ENCODE measurements at places on chromosomes 16 and 17. TPM values are rescaled to one million over a fixed set of nuclear protein-coding genes. Genes with fewer than 3 reads are reported as not detected.

The APOH gene
- total RNA-seq = not detected

The NXN gene
- total RNA-seq = 0.33 TPM

The PYY gene
- total RNA-seq = not detected

DNA sequence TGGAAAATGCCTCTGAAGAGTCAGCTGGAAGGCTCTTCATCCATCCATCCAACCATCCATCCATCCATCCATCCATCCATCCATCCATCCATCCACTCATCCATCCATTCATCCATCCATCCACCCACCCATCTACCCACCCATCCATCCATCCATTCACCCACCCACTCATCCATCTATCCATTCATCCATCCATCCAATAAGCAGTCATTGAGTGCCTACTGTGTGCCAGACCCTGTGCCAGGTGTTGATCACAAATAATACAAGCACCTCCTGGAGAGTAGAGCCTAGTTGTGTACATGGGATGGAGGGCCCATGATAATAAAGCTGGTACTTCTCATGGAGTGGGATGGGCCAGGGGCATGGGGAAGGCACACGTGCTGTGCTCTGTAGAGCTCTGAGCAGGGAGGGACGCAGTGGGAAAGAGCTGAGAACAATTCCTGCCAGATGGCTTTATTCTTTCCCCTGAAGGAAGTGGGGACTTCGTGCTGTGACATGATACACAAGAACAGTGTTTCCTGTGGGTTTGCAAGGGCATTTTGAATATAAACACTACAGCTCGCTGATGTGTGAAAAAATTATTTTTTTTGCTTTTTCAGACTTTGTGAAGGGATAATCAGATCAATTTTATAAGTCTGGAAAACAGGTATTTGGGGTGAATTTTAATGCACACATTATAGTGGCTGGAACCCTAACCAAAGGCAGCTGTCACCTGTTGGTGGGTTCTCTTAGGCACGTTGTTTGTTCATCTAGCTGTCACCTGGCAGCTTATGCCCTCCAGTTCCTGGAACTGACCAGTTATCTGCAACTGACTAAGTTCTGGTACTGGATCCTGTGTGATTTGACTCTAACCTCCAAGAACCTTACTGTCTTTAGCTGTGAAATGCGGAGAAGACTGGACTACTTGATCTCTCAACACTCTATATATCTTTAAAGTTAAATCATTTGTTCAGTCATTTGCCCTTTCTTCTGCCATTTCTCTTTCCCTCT lies 61.3 kb downstream of the PRKCB start:
- no peak overlapping the region for H3K27ac ChIP-seq
- H3K27me3 ChIP-seq = no peaks in the 10 kb centered on the region
- H3K4me3 ChIP-seq = no peak overlapping the region
- H3K4me1 ChIP-seq = peaks cover 51% of the 10 kb centered on the region
- no peak for DNase-seq

- H3K4me1 ChIP-seq = peaks cover 37% of the 10 kb centered on the region
- no peaks in the 10 kb centered on the region for H3K27me3 ChIP-seq
- no peak for DNase-seq
- no peak overlapping the region for H3K4me3 ChIP-seq
Observed at GRCh38 chr17:50922107-50922506, 56.0 kb upstream of the TOB1 start.

DNA sequence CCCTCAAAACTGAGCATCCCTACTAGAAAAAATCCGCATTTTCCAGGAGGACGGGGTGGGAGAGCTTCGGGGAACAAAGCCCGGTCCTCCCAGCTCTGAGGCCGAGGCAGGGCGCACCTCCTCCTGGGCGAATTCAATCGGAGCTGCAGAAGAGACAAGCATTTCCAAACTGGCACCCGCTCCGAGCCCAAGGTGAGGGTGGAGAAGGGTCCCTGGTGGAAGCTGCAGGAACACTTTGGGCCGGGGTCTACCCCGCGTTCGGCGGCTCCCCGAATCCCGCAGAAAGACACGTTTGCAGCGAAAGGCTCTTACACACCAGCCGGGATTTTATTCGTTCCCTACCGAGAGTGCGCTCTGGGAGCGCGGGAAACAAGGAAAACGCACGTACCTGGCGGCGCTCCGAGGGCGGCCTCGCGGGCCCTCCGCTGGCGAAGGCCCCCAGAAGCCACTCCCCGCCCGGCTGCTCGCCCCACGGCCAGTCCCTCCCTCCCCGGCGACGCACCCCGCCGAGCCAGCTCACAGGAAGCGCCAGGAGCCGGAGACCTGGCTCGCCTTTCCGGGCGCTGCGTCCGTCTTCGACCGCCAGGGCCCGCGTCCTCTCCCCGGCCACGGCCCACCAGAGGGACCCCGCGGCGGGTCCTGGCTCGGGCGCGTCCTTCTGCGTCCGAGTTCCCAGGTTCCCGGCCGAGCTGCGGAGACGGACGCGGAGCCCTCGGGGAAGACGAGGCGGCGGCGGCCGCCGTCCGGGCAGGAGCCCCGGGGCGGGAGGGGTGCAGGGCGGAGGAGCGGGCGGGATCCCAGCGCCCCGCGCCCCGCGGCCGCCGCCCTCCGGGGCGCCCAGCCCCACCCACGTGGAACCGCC lies 49.8 kb upstream of the BAHCC1 start:
- H3K27me3 ChIP-seq = peaks cover 38% of the 10 kb centered on the region
- H3K36me3 ChIP-seq = no peaks in the 10 kb centered on the region
- peaks cover 23% of the 10 kb centered on the region for H3K4me1 ChIP-seq
- H3K27ac ChIP-seq = no peak overlapping the region

GRCh38 chr16:60166111-60166510 lies 1432.0 kb upstream of the GOT2 start:
- H3K4me1 ChIP-seq = no peaks in the 10 kb centered on the region
- H3K27me3 ChIP-seq = no peaks in the 10 kb centered on the region
- DNase-seq = no peak
- no peak overlapping the region for H3K27ac ChIP-seq
- no peak overlapping the region for H3K4me3 ChIP-seq

DNA sequence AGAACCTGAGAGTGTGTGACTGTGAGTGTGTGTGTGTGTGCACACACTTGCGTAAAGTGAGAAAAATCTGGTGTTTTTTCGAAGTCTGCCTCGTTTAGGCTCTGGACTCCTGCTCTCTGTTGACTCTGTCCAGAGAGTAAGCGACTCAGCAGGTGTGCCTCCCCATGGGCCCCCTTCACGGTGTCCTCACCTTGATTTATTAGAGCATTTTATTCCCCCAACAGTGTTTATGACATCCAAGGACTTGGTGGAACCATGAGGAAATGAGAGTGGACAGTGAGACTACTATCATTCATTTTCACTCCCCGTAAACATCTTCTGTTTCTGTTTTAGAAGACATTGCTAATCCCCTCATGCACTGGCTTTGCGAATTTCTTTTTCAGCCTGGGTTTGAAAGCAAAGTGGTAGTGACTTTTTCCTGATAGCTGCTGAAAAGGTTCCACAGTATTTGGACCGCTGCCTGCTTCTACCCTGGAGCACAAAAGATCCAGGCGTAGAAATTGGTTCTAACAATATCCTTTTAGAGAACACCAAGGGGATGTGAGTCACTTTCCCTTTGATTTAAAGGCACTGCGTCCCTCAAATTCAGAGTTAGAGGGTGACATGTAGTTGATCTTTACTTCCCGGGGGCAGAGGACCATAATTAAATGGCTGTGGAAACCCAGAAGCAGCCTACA lies 218.2 kb downstream of the WWOX start:
- H3K27ac ChIP-seq = no peak overlapping the region
- DNase-seq = no peak
- no peak overlapping the region for H3K4me3 ChIP-seq

DNA sequence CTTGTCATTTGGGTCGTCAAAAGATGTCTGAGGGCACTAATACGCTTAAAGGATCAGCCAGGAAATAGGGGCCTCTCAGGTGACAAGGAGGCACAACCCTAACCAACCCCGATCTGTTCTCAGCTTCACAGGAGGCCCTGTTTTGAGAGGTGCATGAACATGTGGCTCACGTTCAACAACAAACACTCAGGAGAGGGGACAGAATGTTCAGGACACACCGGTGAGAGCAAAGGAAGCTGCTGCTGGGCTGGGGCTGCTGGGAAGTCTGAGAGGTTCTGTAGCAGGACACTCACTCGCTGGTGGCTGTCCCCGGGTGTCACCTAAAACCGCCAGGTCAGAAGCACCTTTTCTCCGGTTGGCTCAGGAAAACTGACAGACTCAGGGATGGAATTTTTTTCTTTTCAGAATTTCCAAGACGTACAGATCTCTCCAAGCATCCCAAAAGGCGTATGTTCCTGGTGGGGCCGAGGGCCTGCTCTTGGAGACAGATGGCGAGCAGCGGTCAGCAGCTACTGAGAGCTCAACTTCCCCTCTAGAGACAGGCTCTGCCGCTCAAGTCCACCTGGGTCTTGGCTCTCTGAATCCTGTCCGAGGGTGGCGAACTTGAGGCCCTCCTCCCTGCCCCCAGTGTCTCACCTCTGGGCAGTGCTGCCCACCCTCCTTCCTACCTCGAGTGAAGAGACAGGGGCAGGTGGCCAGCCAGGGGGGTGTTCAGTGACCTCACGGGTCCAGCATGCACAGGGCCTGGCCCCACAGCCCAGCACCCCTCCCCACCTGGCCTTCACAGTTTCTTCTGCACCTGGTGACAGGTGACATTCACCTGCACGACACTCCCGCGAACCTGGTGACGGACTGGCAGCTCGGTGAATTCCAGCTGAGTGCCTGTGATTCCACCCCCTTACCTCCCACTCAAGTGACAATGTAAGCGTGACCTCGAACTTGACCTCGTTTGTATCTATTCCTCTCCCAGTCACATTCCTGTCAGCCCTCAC lies 22.9 kb downstream of the CLUH start:
- no peak overlapping the region for H3K4me3 ChIP-seq
- H3K4me1 ChIP-seq = peaks cover 3% of the 10 kb centered on the region
- peaks cover 12% of the 10 kb centered on the region for H3K36me3 ChIP-seq
- no peak for DNase-seq
